AG10803 (cell line): ENCODE measurements at places on chromosomes 4 and X.
A peak's percentile ranks its signal among the peaks of the same experiment; 100 is the strongest.

DNA sequence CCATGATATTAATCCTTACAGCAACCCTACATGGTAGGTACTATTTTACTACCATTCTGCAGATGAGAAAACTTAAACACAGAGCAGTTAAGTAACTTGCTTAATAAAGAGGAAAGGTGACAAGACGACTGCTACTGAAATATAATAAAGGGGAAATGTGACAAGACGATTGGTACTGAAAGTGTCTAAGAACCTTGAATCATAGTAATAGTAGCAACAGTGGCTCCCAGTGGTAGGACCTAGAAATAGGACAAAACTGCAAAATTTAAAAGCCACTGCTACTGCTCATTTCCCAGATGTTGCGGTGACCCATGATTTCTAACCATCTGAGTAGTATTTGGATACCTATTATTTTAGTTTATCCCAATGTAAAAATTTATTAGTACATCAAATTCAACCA is 89.5 kb downstream of the TASL start:
- peak; percentile 11 for DNase-seq

DNA sequence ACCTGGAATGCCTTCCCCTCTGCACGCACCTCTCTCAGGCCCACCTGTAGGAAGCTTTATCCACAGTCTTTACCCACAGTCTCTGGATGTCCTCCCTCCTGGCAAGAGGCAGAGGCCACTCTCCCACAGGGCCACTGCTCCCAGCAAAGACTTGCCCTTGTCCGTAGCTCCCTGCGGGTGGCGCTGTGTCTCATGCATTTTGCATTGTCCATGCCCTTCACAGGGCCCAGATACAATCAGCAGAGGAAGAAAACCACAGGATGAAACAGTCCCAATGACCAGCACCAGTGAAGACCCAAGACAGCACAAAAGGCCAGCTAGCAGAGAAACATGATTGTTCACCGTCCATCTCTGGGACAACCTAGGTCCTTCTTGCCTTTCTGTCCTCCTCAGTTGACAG is 2.1 kb upstream of the NSG1 start:
- DNase-seq, result no peak

DNA sequence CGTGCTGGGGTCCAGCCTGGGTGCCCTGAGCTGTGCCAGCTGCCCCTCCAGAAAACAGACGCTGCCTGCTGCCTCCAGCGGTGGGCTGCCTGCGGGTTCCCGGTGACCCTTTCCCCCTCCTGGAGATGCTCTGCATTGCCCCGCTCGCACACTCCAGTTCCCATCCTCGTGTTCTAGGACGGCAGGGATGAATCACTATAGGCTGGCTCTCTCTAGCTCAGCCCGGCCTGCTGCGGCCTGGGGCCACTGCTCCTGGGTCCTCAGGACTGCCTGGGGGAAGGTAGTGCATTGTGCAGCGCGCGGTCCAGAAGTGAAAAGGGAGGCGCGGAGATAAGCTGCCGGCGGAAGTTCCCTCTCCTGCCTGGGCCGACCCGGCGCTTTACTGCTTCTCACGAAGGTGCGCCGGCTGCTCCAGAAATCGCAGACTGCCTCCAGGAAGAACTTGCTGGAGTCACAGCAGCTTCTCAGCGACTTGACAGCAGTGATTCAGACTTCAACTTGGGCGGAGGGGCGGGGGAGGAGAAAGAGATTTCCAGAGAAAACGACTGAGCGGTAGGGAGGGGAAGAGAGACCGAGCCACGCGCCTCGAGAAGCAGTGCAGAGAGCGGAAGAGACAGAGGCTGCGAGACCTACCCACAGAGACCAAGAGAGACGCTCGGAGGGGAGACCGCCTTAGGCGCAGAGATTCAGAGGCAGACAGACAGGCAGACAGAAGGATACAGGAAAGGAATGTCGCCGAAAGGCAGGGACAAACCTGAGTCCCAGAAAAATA is 6.7 kb upstream of the MSX1 start:
- peak; percentile 80 for DNase-seq

GRCh38 chr4:59057804-59058203 is 1947.6 kb upstream of the IGFBP7 start:
- no peak for DNase-seq

DNA sequence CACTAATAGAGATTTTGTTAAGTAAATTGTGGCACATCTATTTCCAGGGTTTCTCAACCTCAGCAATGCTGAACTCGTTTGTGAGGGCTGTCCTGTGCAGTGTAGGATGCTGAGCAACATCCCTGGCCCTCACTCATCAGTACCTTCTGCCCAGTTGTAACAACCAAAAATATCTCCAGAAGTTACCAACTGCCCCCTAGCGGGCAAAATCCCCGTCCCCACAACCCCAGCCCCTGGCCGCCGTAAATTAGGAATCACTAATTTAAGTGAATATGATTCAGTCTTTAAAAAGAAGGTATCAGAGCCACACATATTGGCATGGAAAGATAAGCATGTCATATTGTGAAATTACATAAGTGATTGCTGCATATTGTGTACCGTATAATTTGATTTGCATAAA is 123.4 kb downstream of the ASB9 start:
- DNase-seq, result peak; percentile 5

GRCh38 chrX:7091923-7092322 is 55.6 kb upstream of the STS start:
- no peak for DNase-seq

- no peak for DNase-seq
Observed at GRCh38 chr4:38950159-38950558, 82.0 kb downstream of the TMEM156 start.

GRCh38 chr4:7638984-7639789 is 204.5 kb upstream of the PSAPL1 start:
- DNase-seq, result no peak

DNA sequence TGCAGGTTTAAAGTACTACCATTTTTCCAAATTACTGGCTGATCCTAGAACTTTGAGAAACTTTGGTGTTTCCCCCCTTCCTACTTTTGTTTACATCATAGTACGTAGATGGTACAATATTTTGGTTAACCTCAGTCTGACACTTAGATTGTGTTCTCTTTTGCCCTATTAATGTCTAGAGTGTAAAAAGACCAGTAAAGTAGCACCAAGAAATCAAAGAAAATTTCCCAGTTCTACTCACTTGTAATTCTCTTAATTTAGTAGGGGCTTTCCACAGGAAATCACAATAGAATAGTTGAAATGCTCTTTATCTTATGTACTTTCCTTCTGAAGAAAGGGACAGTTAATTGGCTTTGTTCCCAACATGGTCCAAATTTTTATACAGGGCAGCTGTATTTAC is 51.6 kb downstream of the NFKB1 start:
- no peak for DNase-seq

- DNase-seq, result peak; percentile 58
Observed at GRCh38 chr4:185656467-185656931, 121.2 kb upstream of the PDLIM3 start.

DNA sequence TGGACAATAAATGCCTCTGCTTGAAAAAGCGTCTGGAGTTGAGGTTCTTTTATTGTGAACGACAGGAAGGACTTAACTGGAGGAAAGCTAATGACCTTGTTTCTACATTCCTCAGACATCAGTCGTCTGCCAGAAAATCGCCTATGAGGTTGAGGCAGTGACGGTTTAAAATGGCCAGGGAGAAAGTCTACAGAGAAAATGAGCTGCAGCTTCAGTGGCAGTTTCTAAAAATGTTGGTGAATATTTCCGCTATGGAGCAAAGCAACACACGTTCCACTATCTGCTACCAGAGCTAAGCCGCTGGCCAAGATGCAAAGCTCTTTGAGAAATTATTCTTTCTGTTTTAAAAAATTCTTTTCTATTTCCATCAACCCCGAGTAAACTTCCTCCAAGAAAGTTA is 116.9 kb upstream of the GALNT7 start:
- DNase-seq, result no peak

- no peak for DNase-seq
Observed at GRCh38 chr4:122229857-122230256, 77.7 kb downstream of the BLTP1 start.

DNA sequence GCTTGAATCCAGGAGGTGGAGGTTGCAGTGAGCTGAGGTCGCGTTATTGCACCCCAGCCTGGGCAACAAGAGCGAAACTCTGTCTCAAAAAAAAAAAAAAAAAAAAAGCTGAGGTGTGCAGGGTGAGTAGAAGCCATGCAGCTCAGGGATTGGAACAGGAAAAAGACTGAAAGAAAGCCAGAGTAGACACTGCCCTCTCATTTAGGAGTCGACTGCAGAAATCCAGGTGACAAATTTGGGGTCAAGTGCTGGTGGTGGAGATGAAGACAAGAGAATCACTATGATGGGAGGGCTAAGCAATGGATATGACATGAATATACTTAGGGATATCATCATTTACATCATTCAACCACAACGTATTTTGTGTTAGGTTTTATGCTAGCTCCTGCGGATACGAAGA is 1.9 kb downstream of the NEIL3 start:
- no peak for DNase-seq

DNA sequence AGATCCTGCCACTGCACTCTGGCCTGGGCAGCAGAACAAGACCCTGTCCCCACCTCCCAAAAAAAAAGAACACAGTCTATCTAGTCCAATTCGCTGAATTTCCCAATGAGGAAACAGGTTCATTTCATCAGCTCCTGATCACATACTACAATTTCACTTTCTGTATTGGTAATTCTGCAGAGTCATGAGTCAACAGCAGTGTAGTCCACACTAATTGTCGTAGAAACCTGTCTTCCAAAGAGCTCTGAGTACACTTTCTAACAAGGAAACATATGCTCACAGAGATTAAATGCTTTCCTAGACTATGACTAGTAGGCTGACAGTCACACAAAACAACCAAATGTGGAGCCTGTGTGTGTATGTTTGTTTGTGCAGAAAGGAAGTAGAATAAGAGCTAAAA is 91.9 kb downstream of the GPC4 start:
- DNase-seq, result no peak

- DNase-seq, result no peak
Observed at GRCh38 chrX:21678048-21678612, 20.0 kb upstream of the KLHL34 start.

DNA sequence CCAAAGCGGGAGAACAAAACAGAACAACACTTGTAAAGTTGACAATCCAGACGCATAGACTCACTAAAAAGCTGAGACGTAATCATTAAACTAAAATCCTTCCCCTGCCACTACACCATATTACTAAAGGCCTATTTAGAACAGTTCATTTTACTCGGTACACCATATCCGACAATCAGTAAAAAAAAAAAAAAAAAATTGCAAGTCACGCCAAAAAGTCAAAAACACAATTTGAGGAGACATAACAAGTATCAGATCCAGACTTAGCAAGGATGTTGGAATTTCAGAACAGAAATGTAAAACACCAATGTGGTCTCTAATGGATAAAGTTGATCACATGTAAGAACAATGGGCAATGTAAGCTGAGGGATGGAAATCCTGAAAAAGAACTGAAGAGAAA is 1899.4 kb downstream of the STIM2 start:
- DNase-seq, result no peak

DNA sequence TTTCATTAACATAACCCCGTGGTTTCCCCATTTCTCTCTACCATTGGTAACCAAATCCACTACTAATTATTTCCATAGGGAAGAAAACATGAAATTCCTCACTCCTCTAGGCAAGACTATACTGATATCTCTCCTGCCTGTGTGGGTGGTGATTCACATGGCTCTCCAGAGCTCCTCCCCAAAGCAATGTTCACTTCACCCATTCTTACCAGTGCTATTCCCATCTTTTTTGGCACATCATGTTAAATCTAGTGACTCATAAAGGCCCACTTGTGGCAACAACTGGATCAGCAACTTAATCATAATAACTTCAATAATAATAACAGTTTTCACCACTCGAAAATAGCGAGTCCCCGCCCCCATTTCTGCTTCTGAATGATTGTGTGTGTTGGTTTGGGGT is 6.1 kb upstream of the HCCS start:
- peak; percentile 16 for DNase-seq

DNA sequence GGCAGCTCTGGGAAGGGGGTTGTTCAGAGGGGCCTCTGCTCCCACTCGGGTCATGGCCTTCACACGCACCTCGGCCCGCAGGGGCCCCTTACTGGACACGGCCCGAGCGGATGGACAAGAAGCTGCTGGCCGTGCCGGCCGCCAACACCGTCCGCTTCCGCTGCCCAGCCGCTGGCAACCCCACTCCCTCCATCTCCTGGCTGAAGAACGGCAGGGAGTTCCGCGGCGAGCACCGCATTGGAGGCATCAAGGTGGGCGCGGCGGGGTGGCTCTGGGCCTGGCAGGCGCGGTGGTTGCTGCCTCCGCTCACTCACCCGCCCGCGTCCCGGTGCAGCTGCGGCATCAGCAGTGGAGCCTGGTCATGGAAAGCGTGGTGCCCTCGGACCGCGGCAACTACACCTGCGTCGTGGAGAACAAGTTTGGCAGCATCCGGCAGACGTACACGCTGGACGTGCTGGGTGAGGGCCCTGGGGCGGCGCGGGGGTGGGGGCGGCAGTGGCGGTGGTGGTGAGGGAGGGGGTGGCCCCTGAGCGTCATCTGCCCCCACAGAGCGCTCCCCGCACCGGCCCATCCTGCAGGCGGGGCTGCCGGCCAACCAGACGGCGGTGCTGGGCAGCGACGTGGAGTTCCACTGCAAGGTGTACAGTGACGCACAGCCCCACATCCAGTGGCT is 8.3 kb downstream of the FGFR3 start:
- no peak for DNase-seq

- DNase-seq, result peak; percentile 57
Observed at GRCh38 chr4:150236626-150237025, 158.4 kb downstream of the DCLK2 start.

DNA sequence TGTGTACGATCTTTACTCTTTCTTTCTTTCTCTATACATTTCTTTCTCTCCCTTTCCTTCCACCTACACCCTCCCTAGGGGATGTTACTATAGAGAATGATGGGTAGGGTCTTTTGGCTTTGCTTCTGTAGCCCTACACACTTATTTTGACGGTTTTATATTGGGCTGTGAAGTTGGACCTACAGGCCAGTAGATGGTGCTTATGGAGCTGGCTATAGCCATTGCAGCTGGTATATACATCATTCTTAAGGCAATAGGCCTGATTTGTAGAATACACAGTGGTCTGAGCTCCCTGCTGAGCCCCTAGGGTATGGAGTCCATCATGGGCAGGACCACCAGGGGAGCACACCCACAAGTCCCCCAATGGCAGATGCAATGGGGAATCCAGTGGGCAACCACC is 1869.7 kb downstream of the STIM2 start:
- no peak for DNase-seq

GRCh38 chrX:149837639-149838038 is 43.3 kb upstream of the MAGEA8 start:
- DNase-seq, result no peak
